ENCODE measurements at places on chromosomes 16 and 17.

DNA sequence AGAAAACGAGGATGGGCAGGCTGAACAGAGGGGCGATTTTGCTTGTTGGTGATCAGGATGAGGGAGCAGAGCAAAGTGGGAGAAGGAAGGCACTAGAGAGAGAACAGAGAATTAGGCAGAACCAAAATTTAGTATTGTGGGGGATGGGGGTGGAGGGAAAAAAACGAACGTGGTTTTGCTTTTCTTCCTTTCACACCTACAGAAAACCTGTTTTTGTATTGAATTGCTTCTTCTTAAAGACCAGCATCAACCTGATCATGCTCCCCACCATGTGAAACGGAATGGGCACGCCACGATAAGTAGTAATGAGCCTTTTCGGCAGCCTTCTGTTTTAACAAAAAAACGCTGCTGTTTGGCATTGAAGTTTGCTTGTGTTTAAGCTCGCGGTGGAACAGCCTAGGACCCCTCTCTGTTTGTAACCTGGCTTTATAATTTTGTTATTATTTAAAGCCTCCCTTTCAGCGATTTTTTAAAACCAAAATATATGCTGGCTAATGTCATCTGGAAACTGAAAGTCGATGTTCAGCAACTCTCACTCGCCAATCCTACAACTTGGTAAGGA lies 36.8 kb downstream of the ERCC4 start:
- no peak for DNase-seq

DNA sequence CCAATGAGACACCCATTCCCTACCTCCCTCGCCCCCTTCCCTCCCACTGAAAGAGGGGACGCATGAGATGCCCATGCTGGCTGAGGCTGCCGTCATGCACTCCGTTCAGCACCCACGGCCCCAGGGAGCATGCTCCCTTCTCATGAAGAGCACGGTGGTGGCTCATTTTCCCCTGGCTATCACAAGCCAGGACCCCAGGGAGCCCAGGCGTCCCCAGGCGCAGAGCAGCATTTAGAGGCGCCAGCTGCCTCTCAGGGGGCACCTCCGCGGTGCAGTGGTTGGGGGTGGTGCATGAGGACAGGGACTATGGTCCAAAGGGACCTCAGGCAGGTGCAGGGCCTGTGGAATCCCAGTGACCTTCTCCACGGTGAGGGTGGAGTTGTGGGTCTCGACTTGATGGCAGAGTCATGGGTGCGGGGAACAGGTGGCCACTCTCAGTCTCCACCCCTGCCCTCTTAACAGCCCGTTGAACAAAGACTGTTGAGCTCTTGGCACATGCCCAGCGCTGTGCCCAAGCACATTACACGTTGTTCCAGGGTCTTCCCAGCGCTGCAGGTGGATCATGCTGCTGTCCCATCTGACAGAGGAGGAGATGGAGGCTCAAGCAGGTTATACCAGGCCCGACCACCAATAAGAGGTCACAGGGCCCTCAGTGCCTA lies 13.6 kb downstream of the KIF19 start:
- no peak for DNase-seq

DNA sequence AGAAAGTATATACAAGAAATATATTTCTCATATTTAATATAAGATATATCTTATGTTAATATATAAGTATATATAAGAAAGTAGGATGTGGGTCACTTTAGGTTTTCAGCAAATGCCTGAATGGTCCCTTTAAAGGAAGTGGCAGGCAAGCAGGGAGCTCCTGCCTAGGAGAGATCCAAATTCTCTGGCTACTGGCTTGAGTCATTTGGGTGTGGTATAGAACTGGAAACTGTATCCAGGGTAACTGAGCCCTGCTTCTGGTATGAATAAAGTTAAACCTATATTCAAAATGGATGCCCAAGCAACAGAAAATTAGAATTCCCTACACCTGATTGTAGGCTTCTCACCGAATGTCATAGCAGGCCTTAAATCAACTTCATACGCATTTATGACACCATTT lies 144.4 kb downstream of the ZNF18 start:
- no peak for DNase-seq

DNA sequence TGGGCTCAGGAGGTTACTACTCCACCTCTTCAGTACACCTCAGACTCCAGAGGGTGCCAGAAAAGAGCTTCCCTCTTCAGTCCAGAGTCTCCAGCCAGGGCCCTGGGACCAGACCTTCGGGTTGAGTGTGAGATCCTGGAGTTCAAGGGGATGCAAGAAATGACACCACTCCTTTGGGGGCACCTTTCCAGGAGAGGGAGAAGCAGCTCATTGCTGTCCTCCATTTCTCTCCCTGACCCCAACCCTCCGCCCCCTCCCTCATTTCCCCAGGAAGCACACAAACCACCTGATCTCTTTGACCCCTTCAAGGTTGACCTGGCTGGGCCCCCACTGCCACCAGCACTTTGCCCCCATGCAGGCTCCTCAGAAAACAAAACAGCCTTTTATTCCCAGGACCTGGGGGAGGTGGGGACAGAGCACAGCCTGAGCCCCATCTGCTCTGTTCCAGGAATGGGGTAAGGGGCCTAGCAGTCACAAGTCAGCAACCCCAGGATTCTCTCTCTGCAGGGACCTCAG lies 21.4 kb downstream of the CDH5 start:
- no peak for DNase-seq

GRCh38 chr17:39801055-39801454 lies 63.1 kb downstream of the IKZF3 start:
- DNase-seq = no peak

Data from D721Med (cell line).